Vagina (tissue), 2 donors: ENCODE measurements at places on chromosomes 4 and X.

GRCh38 chr4:73620115-73620792 is at the start of gene RASSF6:
RASSF6 (minus strand) TSS chr4:73620436; CDS start chr4:73611795, 8,641 bp downstream.
- DNase-seq: no peak

GRCh38 chr4:76897536-76898384 is at the start of gene SOWAHB:
SOWAHB (minus strand) TSS chr4:76898144; CDS start chr4:76897849, 295 bp downstream.
- no peak for DNase-seq

DNA sequence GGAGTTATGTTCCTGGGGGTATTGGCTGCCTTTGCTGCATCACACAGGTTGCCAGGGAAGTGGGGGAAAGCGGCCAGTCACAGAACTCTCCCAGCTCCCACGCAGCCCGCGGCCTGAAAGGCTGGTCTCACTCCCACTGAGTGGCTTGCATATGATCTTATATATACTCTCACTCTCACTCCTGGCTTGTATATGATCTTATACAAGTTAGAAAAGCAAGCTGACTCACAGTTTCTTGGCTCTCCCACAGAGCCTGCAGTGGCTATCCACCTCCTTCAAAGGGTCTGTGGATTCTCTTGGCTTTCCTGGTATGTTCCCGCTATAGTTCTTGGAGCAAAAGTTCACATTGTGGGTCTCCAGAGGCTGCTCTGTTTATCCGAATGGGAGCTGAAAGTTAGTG is 833.5 kb upstream of the GALNTL6 start:
- DNase-seq: no peak

- DNase-seq: no peak
These were observed 14.3 kb upstream of the GABRB1 start for GRCh38 chr4:47017081-47017480.
